ENCODE measurements at places on chromosomes 2 and 18. TPM values are rescaled to one million over a fixed set of nuclear protein-coding genes. Genes with fewer than 3 reads are reported as not detected.

DNA sequence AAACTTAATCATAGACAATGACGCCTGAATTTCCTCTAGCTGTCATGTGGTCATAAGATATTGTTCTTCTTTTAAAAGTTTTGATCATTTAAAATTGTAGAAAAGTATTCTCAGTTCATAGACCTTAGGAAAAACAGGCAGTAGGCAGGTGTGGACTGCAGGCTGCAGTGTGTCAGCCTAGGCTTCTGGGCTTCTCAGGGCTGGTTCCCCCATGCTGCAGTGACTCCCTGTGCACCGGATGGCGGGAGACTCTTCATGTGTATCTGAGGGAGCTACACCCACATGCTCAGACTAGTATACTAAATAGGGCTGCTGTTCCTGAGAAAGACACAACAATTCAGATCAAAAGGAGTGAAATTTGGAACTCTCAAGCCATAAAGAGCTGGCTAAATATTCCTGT lies 72.4 kb downstream of the PXDN start:
- no peak for DNase-seq

DNA sequence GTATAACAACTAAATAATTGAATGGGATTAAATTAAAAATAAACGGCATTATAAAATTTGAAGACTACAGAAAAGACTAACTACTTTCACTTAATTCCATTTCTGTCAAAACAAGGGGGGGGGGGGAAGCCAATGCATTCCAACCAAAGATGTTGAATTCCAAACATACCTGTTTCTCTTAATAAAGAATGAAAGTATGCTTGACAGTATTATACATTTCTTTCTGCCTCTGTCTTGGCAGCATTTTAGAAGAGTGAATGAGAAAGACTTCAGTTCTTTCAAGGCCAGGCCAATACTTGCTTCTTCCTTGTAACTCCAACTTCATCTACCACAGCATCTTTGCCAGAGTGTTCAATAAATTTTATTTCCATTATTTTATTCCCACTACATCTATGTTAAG lies 65.9 kb downstream of the PDE11A start:
- no peak for DNase-seq

DNA sequence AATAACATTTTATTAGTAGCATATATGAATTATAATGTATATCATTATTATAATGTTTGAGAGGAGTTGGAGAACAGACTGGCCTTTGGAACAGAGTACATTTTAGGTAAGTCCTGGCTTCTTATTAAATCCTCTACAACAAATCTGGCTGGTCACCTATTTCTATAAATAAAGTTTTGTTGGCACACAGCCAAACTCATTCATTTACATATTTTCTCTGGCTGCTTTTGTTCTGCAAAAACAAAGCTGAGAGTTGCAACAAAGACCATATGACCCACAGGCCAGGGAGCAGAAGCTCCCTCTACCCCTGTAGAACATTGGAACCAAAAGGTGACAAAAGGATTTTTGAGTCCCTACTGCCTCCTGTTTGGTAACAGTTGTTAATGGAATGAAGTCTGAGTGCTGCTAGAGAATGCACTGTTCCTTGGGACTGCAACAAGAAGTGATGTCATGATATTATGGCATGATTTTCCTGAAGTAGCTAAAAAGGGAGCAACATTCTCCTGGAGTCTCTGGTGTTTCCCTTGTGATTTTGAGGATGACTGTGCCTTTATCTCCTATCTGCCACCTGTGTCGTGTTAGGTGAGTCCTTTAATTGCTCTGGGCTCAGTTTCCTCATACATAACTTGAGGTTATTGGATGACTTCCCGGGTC lies 22.0 kb upstream of the SP9 start:
- DNase-seq: no peak

Gene HSPE1
- total RNA-seq: 12.9 TPM

DNA sequence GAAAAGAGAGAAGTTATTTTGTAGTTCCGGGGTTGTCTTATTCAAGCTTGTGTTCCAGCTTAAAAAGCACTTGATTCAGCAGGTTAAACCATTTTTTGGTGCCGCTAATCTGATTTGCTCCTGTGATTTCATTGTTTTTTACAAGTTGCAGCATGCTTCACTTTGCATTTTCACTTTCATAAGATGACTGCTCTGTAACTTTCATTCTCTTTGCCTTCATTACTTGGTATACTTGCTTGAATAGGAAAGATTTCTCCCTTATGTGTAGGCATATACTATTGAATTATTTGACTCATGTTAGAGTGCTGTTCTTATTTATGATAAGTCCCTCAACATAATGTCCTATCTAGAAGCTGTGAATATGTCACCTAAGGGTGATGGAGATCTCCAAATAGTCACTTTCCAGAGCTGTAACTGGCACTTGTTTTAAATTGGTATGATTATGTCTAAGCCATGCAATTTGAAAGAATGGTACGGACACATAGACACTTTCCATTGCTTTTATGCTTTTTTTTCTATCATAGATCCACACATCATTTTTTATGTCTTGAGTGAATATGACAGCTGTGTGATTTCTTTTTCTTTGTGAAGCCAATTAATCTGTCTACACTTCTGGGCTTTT lies 254.5 kb downstream of the DSEL start:
- no peak for DNase-seq

DNA sequence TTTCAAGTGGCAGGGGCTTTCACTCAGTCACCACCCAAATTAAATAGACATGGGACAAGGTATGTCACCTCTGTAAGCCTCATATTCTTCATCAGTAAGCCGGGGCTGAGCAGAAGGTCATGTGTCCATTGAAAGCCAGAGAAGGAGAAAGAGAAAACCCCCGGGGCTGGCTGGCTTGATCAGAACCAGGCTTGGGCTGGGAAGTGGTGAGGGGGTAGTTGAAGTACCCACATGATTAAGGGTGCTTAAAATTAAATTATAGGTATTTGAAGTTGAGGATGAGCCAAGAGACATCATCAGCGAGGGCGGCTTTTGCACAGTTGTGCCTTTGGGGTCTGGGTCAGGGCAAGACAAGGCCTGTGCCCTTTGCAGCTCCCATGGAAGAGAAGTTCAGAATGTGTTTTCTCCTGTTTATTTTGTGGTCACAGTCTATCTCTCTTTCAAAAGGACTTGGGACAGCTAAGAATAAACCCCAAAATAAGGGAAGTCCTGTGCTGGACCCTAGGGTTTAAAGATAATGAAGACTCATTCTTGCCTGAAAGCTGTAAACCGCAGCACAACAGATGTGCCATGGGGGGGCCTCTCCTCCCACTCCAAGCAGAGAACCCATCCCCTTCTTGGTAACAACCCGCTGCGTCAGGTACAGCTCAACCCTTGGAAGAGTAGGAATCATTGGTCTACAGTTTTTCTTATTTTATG lies 10.7 kb downstream of the DBI start:
- DNase-seq: no peak

DNA sequence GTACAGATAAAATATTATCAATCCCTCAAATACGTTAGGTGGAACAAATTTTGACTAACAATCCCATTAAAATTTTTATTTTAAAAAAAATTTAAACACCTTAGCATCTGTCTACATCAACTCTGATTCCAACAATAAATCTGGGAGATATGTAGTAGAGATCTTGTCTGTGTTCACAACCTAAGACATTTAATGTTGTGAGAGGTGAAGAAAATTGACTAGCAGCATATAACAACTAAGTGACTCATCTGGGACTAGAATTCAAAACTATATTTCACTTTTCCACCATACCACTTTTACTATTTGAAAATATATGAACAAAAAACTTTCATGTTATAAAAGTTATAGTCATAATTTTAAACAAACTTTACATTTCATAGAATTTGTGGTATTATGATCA lies 97.9 kb downstream of the ATAD2B start:
- no peak for DNase-seq

DNA sequence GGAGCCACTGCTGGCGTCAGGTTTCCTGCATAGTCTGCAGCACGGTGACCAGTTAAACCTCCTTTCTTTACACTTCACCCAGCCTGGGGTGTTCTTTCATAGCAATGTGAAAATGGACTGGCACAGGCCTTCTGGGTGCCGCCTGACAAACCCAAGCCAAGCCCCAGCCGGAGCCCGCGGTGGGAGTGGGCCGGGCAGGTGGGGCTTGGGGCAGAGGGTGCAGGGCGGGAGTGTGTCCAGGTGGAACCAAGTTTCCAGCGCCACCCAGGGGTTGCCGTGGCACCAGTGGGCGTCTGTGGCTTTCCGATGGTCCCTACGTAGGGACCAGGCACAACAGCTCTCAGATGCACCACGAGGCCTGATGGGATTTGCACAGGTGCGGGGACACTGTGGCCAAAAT lies 75.8 kb downstream of the RTP5 start:
- DNase-seq: no peak

Gene KIAA2012
- total RNA-seq: not detected

DNA sequence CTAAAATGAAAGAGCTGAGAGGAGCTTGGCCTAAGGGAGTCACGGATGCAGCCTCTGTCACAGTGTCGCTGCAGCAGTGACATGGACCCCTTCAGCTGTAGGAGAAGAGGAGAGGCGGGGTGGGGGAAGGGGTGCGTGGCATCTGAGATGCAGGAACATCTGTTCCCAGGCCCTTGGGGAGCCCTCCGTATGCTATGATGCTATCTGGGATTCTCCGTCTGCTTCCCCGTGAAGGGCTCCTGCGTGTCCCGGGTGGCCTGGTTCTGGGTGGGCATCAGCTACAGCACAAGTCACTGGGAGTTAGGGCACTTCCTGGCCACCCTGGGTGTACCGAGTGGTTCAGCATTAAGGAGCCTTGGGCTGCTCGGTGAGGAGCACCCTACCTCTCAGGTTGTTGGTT lies 35.6 kb upstream of the B3GNT7 start:
- no peak for DNase-seq

DNA sequence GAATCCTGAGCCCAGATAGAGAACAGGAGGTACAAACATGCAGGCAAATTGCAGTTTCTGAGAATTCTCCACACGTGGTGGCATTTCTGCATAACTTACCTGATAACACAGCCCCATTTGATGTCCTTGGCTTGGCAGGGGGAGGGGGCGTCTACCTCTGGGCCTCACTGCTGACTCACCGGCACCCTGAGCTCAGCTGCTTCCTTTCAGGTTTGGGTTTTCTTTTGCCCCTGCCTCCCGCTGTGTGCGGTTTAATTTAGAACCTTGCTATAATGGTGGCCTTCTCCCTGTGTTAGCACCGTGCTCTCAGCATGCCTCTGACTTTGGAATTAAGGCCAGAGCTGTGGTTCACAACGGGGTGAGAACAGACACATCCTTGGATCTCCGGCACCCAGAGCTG lies 4.4 kb downstream of the CTIF start:
- DNase-seq: peak; percentile 43

DNA sequence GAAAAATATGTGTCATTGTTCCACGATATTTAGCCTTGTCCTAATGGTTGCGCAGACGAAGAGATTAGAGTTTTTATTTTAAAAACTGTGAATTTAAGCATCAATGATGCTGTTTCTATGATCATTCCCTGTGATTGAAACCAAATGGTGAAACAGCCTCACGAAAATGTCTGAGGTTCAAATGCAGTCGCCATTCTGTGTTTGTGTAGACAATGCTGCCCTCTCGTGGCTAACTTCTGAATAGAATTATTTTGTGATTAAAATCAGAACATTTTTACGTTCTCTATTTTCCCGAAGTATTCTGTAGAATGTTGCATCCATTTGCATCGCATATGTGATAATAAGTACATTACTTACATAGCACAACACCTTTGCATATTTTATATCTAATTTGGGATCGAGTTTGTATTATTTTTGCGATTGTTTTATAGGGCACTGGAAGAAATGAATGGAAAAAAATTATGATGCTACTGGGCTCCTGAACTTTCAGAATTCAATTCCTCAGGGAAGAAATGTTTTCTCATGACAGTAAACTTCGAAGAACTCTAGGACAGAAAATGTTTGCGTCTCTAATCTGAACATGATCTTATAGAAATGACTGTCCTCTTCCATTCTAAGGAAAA lies 54.8 kb upstream of the CREB1 start:
- peak; percentile 52 for DNase-seq

Gene PXDN
- 6.2 TPM for total RNA-seq

Gene CHRNG
- total RNA-seq: not detected

GRCh38 chr18:8423051-8423557 lies 186.1 kb upstream of the RAB12 start:
- no peak for DNase-seq

Gene RASGRP3
- total RNA-seq: 5.7 TPM

GRCh38 chr2:101520246-101520645 lies 45.3 kb upstream of the RFX8 start:
- no peak for DNase-seq

DNA sequence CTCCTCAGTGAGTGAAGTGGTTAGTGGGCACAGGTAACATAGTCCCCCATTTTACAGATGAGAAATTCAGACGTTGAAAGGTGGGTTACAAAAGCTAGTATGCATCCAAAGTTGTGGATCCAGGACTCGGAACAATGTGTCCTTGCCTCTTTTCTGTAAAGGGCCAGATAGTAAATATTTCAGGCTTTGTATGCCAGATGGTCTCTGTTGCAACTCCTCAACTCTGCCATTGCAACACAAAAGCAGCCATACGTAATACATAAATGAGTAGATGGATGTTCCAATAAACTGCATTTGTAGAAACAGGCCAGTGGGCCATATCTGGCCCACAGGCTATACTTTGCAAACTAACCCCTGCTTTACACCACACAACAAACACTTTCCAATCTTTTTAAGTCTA lies 166.6 kb upstream of the PKDCC start:
- no peak for DNase-seq

Gene ANO7
- 1.3 TPM for total RNA-seq

Gene UPP2
- not detected for total RNA-seq

Gene DAW1
- not detected for total RNA-seq

Gene CFAP210
- total RNA-seq: not detected

Gene CIDEA
- not detected for total RNA-seq

- peak; percentile 62 for DNase-seq
These were observed 116.6 kb downstream of the SRBD1 start for GRCh38 chr2:45494275-45494977.

Gene SLC9A2
- total RNA-seq: not detected

Gene UGT1A4
- not detected for total RNA-seq

Gene LMAN2L
- 19.7 TPM for total RNA-seq

DNA sequence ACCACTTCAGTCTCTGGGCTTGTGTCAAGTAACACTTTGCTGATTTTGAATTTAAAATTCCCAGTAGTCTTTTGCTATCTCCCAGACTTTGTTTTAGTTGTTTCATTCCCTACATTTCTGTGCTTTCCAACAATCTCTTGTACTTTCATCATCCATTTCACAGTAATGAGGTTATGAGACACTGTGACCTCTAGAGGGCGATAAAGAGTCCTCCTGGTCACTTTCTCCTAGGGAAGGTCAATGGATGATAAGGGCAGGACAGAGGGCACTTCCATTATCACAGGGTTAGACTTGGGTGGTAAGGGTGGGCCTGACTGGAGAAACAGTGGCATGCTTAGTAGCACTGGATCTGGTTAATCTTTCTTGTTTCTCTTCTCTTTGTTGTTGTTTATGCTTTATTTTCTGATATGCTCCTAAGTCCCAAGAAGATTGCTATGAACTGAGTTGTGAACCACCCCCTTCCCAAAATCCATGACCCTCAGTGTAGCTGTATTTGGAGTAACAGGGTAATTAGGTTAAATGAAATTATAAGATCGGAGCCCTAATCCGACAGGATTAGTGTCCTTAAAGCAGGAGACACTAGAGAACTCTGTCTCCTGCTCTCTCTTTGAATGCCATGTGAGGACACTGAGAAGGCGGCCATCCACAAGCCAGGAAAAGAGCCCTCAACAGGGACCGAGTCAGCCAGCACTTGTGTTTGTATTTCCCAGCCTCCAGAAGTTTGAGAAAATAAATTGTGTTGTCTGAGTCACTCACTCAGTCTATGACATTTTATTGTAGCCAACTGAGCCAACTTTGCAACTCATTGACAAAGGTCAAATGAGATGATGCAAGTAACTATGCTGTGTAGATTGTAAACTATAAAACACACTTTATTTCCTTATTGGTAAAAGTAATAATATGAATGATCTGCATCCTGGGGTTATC lies 779.2 kb downstream of the CNTNAP5 start:
- peak; percentile 9 for DNase-seq

- no peak for DNase-seq
These were observed 3.7 kb downstream of the IER3IP1 start for GRCh38 chr18:47172476-47172875.

Data from hematopoietic multipotent progenitor cell (in vitro differentiated cells).